ENCODE measurements at places on chromosomes 1 and 21.

DNA sequence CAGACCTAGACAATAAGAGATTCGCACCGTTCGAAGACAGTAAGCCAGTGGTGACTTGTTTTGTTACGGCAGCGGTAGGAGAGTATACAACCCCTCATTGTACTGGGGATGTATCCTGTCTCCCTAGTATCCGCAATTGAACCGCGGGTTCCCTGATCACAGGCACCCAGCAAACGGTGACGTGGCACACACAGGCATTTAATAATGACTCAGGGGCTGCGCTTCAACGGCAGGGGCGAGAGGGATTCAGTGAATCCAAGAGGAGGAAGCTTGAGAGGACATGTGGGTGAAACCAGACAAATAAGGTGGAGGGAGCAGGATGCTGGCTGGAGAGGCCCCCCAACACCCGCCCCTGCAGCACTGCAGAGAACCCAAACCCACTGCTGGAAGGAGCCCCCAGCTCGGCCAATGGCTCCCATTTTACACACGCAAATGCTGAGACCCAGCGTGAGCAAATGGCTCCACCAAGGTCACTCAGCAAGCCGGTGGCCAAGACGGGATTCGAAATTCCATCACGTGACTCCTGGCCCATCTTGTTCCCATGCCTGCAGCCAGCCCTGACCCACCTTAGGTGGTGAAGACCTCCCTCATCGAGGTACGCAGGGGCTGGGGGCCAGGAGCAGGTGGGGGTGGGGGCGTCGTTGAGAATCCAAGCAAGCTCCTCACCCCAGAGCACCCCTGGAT lies 149.9 kb downstream of the SYF2 start:
- DNase-seq = no peak

GRCh38 chr1:33655496-33655895 lies 183.1 kb downstream of the ZSCAN20 start:
- DNase-seq = no peak

DNA sequence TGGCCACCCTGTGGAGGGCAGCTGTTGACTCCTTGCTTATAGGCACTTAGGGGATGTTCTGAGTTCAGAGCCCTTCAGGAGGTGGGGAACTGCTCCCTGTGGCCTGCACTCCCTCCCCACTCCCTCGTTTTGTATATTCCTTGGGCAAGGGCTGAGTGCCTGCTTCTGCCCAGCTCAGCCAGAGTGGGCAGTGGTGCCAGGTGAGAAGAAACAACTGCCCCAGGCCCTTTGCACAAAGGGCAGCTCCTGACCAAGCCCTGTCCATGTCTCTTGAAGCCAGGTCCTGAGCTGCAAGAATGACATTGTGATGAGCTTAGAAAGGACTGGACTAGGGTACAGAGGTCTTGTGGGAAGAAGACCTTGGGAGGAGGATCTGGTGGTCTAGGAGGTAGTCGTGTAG lies 2.2 kb downstream of the AGTRAP start:
- DNase-seq = no peak

DNA sequence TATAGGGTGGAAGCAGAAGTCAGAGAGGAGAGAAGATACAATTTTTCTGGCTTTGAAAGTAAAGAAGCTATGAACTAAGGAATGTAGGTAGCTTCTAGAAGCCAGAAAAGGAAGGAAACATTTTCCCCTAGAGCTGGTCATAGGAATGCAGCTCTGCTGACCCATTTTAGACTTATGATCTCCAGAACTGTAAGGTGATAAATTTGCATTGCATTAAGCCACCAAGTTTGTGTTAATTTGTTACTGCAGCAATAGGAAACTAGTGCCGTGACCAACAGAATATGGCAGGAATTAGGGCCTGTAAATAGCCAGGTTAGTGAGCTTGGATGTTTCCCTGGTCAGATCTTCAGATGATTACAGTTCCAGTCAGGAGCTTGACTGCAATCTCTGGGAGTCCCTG lies 244.3 kb upstream of the C1orf105 start:
- DNase-seq = no peak

DNA sequence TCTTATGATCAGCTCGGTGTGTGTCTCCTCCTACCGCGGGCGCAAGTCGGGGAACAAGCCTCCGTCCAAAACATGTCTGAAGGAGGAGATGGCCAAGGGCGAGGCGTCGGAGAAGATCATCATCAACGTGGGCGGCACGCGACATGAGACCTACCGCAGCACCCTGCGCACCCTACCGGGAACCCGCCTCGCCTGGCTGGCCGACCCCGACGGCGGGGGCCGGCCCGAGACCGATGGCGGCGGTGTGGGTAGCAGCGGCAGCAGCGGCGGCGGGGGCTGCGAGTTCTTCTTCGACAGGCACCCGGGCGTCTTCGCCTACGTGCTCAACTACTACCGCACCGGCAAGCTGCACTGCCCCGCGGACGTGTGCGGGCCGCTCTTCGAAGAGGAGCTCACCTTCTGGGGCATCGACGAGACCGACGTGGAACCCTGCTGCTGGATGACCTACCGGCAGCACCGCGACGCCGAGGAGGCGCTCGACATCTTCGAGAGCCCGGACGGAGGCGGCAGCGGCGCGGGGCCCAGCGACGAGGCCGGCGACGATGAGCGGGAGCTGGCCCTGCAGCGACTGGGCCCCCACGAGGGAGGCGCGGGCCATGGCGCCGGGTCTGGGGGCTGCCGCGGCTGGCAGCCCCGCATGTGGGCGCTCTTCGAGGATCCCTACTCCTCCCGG lies 1.5 kb downstream of the KCNC4 start:
- DNase-seq = no peak

GRCh38 chr1:10898921-10899320 lies 102.5 kb upstream of the CASZ1 start:
- no peak for DNase-seq

DNA sequence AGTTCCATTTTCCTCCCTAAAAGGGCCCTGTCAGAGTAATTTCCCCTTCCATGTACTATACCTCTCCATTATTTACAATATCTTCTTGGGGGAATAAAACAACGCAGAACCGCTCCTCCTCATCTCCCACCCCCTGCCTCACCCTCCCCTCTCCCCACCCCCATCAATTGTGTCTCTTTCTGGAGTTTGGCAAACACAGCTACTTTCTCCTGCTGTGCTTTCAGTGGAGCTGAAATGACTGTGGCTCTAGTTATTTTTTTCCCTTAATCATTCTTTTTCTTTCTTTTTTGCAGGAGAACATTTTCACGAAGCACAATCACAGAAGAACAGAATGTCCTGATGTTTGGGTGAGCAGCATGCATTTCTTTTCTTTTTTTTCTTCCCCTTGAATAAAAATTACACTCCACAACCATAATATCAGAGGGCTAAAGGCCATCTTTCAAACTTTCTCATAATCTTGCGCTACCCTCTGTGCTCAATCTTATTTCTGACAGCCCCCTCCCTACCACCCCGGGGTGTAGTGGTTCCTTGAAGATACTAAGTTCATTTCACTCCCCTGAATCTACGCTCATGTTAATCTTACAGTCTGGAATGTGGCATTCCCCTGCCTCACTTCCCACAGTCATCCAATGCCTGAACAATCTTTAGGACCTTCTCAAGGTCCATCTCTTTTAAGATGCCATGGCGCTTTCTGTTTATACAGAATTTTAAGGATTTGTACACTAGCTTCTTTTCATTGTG lies 8.8 kb upstream of the PLXNA2 start:
- DNase-seq = no peak

GRCh38 chr1:246351721-246352120 lies 155.4 kb downstream of the SMYD3 start:
- DNase-seq = no peak

DNA sequence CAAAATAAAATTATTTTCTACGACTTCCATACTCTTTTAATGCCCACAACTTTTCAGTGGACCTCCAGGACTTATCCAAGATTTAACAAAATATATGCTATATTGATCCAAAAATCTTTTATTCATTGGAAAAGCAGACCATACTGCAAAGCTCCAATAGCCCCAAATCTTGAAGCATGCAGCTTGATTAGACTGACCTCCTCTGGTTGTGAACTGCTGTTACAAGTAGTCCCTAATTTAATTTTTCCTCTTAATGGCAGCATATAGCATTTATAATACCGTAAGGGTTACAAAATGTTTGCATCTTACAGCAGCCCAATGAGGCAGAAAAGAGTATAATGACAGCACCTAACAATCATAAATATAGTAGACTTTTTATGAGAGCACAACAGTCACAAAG lies 49.8 kb downstream of the TPR start:
- no peak for DNase-seq

DNA sequence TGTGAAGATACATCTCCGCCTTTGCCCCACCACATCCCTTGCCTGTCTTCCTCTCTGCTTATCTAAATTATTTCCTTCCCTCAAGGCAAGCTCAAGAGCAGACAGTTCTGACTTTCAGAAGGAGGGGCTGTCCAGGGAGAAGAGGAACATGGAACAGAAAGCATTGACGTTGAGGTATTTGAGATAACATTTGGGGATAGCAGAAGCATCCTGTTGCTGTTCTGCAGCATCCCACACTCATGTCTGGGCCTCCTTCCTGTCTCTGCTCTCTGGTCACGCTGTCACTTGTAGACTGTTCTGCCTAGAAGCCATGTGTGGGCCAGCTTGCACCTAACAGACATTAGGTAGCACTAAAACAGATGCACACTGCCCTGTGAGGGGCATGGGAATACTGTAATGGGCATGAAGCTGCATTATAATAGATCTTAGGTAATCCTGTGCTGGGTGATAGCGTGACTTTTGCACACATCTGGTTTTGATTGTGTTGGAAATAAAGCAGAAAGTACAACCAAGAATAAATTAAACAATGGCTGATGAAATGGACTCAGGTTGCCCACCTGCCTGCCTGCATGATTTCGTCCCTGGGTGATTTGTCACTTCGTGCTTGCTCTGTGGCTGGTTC lies 660 bp upstream of the RD3 start:
- no peak for DNase-seq

DNA sequence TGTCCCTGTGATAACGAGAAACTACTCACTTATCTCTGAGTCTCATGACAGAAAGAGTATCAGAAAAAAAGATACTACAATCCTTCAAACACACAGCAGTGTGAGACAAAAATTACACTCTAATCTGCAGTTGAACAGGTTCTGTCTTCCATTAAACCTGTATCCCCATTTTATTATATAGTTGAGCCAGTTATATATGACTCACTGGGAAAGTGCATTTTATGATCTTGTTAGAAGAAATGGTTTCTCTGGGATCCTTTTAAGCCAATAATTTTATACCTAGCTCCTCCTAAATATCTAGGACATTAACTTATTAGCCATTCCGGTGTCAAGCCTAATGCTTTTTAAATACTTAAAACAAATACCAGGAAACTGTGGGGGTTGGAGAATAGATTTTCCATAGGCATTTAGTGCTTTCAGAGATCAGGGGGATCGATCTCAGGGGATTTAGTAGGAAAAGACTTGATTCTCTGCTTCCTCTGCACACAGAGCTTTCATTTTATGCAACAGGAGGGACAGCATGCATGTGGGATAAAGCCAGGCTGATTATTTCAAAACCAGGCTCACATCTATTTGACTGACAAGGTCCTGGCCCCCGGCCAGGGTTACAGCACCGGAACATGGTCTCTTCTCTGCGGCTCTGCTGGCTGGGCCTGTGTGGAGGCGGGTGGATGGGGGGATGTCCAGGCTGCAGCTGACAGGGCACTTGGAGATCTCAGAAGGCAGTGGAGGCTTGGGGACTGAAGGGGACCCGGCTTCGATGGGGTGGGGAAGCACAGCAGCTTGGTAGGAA lies 310.6 kb downstream of the DISC1 start:
- DNase-seq = no peak

GRCh38 chr1:150537732-150538684 lies 11.2 kb upstream of the ADAMTSL4 start:
- no peak for DNase-seq

- no peak for DNase-seq
Measured at GRCh38 chr1:24557711-24558131, 1.8 kb downstream of the NCMAP start.

DNA sequence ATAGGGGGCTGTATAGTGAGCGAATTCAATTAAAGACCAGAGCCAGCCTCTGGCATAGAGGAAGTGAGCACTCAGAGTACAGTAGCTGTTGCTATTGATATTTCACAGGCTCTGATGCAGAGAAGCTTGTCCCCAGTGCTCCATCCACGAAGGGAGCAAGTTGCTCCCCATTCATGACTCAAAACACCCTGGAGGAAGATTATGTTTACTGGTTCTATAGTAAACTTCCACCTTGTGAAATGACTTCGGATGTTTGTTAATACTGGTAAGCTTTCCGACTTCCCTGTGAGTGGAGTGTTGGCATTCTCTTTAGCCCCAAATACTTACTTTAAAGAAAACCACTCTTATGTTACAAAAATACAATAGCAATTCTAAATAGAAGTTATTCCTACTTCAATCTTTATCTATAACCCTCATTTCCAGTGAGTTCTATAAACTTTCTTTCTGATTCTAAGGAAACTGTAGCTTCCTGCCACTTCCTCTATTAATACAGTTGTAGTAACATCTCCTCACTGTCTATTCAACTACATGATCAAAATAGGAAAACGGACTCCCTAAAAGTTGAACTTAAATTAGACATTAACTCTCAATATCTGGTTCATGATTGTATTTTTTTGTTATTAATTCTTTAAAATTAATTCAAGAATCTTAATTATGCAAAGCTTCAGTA lies 46.4 kb downstream of the ZNF281 start:
- DNase-seq = no peak

DNA sequence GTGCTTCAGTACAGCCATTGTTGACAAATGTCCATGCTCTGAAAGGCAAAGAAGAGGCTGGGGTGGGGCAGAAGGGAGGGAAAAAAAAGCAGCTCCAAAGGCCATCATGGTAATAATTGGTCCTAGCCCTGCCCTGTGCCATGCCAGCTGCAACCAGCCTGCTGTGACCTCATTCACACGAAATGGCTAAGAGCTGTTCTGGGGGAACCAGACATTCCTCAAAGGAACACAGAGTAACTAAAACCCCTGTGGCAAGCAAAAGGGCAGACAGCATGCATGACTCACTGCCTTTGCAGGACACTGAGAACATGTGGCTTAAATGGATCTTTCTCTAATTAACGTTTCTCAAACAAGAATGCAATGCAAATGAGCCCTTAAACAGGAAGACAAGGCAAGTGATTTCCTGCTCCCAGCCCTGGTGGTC lies 42.3 kb downstream of the STYXL2 start:
- DNase-seq = no peak

DNA sequence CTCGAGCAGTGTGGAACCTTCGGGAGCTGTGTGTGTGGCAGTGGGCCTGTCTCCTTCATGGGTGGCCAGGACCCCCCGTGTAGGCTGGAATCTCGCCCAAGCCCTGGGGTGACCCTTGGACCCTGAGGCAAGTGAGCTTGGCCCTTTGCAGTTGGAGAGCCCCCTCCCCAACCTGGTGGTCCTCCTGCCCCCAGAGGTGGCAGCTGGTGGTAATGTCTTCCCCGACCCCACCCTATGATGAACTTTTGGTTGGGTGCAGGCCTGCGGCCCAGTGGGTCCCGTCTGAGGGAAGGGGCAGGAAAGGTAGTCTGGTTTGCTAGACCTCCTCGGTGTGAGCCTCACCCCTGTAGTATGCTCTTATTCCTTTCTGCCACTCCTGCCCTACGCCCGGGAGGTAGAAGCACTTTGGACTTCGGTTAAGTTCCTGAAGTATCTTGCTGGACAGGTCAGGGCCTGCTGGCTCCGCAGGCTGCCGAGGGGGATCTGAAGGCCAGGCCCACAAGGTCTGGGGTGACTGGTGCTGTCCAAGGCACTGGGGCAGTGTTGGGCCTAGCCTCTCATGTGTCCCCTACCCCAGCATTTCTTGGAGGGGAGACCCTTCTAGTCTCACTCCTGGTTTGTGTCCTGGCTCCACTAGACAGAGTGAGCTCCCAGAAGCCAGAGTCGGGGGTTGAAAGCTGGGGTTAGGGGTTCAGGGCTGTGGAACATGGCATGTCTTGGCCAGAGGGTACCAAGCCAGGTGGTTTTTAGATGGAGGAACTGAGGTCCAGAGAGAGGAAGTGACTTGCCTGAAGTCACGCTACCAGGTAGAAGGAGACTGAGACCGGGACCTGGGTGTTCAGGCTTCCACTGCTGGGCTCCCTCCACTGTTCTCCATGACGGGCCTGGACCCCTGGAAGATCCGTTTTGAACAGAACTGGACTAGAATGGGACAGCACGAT lies 1.8 kb downstream of the ZNF362 start:
- DNase-seq = no peak

Data from NCI-H1105 (cell line).